ENCODE measurements at places on chromosomes 1 and 21.

DNA sequence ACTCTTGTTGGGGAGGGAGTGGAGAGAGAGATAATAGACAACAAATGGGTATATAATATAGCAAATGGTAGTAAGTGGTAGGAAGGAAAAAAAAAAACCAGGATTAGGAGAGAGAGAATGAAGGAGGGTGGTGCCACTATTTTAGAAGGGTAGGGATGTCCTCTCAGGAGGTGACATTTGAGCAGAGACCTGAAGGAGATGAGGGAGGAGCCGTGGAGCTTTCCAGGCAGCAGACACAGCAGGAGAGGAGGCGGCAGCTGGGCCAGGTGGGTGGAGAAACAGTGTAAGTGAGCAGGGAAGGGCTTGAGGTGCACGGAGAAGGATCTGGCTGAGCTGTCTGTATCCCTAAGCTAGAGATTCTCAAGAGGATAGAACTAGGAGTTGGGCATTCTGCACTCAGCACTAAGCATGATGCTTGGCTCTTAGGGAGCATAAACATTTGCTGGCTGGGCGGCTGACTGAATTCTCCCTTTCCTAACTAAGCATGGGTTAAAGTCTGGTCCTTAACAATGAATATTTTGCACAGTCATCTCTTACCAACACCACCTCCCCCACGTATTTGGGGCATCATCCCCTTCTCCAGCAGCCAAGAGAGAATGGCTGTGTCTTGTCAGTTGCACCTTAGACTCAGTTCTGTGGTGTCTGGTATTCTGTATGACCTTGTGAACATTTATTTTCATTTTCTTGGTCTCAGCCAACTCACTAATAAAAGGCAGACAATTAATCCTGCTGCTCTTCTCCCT lies 27.6 kb upstream of the SARS1 start:
- DNase-seq = peak; percentile 35

DNA sequence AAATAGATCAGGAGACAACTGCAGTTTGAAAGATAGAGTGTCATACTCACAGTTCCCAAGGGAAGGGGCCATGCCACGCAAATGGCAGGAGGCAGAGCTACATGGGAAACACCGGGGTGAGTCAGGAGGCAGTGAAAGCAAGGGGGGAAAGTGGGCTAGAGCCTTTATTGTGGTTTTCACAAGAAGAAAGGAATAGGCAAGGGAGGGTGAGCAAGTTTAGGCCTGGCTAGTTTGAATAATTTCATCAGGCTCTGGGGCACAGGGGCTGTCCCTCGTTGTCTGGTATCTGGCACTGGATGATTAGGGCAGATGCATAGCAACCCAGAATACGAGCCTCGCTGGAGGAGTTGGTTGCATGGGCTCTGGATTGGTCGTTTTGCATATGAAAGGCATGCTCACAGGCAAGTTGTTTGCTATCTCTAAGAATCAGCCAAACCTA lies 17.0 kb upstream of the ITLN2 start:
- DNase-seq = no peak

- no peak for DNase-seq
Observed at GRCh38 chr1:55610203-55610602, 395.0 kb upstream of the USP24 start.

- DNase-seq = no peak
Observed at GRCh38 chr1:56921479-56921878, 44.3 kb downstream of the C8B start.

DNA sequence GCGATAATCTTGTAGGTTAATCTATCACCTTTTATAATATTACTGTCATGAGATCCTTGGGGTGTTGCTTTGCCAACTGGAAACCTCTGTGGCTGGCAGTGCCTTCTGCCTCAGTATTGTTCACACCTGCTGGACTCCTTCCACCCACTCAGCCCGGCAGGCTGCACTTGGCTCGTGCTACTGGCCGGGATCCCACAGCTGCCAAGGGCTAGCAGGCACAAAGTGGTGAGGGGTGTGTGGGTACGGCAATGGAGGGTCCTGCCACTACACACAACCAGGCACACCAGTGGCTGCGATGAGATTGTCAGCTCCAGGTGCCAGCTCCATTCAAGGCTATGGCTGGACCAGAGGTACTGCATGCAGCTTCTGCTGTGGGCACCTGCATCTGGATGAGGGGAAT lies 191.2 kb upstream of the LYPLAL1 start:
- no peak for DNase-seq

GRCh38 chr1:151728151-151729054 lies 7.1 kb downstream of the RIIAD1 start:
- DNase-seq = no peak

DNA sequence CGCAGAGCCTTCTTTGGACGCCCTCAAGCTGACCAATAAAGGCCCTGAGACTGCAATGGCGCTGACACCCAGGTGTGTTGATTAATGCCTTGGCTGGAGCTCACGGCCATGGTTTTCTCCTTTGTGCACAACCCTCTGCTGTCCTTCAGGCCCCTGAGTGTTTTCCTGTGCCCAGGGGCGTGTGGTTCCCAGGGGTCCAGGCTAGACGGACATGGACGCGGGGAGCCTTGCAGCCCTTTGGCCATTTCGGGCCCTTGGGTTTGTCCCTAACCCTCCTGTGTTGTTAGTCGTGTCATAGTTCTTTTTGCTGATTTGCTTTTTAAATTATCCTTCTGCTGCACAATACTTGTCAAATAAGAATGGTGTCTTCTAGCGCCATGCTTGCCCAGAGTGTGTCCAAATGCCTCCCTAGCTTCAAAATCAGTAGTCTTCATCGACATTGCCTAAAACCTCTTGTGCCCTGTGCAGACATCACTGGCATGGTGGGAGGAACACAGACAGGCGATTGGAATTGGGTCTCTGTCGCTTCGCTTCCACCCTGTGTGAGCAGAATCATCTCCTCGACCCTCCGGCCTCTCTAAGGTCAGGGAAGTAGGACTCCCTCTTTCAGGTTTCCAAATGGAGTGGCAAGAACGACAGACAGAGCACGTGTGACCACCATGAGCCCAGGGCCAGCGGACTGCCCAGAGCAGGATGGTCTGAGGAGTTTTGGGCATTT lies 1.9 kb downstream of the KRTAP10-4 start:
- no peak for DNase-seq

GRCh38 chr1:67053535-67053784 lies 488 bp downstream of the SLC35D1 start:
- DNase-seq = no peak

DNA sequence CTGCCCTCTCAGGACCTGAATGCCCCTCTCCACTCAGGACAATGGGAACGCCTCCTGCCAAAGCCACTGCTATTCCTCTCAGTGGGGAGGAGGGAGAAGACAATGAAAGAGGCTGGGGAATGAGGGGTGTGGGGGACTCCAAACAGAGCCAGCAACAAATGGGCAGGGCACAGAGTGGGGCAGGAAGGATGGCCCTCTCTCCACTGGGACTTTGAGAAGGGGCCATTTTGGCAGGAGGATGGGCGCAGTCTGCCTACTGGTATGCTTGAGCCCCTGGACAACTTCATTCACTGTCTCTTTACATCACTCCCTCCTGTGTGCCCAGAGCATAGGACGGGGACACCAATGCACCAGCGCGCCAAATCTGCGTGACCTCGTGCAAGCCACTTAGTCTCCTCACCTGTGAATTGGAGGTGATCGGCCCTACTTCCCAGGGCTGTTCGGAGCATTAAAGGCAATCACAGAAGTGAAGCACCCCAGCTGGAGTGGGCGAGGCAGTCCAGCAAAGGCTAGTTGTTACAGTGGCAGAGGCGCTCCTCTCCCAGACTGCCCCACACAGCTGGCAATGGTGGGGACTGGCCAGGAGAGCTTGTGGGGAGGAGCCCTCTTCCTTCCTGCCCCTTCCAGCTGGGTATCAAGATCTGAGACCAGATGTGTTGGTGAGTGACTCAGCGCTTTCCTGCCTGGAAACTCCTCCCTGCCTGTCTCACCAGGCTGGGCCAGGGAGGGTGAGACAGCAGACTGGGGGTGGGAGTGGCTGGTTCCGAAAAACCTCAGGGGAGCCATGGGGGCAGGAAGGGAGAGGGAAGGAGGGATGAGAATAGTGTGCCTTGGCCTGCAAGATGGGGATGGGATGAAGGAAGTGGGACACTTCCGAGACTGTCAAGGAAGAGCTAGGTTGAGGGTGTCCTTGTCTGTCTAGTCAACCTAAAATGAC lies 22.4 kb upstream of the SYNC start:
- DNase-seq = no peak

DNA sequence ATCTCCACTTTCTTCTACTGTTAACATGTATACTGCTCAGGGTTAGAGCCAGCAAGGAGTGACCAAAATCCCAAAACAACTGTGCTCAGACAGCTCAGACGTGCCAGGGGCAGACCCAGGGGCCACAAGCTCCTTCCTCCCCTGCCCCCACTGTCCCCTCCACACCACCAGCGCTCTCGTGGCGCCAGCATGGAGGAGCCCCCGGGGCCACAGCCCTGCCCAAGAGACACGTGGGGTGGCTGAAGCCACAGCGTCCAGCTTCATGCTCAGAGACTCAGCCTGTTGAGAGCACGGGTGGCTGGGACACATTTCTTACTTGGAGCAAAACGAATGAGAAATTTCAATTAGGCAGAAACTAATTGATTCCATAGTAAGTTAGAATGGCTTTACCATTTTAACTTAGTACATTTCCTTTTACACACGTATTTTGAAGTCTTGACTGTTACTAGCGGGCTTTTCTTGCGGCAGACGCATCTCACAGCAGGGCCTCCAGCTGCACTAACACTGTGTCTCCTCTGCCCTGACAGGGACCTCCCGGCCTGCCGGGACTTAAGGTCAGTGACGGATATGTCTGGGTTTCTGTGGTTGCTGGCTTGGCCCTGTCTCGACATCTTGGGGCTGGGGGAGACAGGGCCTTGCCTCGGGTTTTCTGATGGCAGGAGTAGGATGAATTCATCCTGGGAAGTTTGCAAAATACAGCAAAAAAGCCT lies 54.2 kb downstream of the SLC19A1 start:
- no peak for DNase-seq

- DNase-seq = no peak
Observed at GRCh38 chr21:36839123-36839522, 127.3 kb downstream of the HLCS start.

All from NCI-H2107 (cell line).